Brain pericyte (primary cell): ENCODE measurements at places on chromosomes 11 and 22.

- DNase-seq, result no peak
Observed at GRCh38 chr11:86703987-86704386, 31.6 kb upstream of the ME3 start.

- no peak for DNase-seq
Observed at GRCh38 chr11:107683807-107684206, 28.0 kb downstream of the SLN start.

- no peak for DNase-seq
Observed at GRCh38 chr22:22235558-22235957, 9.0 kb upstream of the VPREB1 start.

DNA sequence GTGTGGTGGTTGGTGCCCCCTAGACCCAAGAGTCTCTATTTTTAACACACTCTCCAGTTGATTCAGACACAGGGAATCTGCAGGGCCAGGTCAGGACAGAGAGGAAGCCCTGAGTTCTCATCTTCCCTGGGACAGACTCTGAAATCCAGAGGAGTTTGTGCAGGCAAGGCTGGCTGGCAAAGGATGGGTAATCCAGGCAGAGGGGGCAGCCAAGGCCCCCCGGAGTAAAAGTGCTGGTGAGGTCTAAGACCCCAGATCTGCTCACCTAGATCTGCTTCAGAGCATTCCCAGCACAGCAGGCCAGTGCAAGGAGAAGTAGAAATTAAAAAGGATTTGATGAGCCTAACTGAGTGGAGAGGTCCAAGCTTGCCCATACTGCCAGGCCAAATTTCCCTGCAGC is 40.6 kb upstream of the MN1 start:
- no peak for DNase-seq

DNA sequence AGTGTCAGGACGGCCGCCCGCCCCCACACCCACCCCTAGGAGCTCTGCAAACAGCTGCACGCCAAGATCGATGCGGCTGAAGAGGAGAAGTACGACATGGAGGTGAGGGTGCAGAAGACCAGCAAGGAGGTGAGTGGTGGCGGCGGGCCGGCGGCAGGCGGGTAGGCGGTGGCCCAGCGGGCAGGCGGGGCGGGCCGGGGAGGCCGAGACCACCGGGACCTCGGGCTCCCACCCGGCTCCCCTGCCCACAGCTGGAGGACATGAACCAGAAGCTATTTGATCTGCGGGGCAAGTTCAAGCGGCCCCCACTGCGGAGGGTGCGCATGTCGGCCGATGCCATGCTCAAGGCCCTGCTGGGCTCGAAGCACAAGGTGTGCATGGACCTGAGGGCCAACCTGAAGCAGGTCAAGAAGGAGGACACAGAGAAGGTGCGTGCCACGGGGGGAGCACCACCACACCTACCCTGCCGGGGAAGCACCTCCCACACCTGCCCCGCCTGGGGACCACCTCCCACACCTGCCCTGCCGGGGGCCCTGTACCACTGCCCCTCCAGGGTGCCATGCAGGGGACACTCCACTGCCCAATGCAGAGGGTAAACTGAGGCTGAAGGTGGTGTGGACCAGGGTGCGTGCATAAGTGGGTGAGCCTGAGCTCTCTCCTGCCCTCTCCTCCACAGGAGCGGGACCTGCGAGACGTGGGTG is 2.1 kb downstream of the TNNI2 start:
- DNase-seq, result no peak

DNA sequence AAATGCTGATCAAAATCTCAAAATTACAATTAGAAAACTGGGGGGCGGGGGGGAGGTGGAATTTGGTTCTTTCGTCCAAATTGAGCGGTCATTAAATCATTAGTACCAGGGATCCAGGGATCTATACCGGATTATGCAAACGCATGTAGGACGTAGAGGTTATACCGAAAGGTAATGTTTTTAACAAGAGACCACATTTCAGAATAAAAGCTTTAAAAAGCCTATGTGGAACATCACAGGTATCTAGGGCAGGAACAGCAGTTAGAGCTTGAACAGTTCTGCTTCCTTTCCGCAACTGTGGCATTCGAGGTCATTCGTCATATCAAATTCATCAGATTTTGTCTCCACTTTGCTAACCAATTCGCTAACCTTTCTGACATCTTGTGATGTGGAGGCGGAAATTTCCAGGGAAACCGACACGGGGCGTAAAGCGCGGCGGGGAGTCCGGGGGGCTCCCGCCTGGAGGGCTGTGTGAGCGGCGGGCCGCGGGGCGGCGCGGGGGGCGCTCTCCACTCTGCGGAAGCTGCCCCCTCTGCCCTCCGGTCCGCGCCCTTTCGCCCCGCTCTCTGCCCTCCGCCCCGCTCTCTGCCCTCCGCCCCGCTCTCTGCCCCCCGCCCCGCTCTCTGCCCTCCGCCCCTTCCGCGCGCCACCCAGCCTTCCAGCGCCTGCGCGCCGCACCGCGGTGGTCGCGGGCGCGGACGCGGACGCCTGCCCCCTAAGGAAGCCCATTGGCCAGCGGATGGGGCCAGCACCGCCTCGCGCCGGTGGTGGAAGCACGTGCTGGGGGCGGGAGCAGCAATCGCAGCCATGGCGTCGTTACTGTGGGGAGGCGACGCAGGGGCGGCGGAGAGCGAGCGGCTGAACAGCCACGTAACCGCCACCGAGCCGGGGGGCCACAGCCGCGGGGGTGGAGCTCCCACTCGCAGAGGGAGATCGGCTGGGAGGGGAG is at the start of gene DDX25:
TSS of gene DDX25 (plus strand) at position 798 of the 949 bp plus-strand sequence. CDS start at position 808, 10 bp downstream.
- DNase-seq, result no peak

DNA sequence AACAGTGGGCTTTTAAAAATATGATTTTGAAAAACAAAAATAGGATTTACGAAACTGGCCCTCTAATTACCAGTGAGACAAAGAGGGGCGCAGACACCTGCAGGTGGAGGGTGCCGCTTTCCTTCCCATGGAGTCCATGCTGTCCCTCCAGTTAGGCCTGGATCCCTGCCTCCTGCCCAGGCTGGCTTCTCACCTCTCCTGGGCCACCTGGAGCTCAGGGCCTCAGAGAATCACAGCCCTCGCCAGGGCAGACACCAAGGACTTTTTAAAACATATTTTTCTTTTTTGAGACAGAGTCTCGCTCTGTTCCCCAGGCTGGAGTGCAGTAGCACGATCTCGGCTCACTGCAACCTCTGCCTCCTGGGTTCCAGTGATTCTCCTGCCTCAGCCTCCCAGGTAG is 1437.2 kb downstream of the TBC1D22A start:
- no peak for DNase-seq

GRCh38 chr22:42817556-42817955 is 39.5 kb downstream of the ARFGAP3 start:
- DNase-seq, result no peak

DNA sequence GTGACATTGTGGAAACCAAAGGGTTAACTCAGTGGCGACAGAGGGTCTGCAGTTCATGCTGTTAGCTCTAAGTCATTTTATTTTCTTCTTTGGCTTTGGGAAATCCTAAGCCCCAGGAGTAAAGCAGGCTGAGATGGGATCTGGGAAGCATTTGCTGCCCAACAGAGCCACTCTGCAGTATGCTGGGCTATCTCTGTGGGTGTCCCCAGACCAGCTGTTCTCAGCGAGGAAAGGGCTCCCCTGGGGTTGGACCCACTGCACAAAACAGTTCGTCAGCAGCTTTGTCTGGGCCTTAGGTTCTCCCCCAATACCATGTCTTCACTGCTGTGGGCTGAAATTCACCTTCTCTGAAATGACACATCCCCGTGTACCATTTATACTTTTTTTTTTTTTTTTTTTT is 34.0 kb downstream of the KREMEN1 start:
- DNase-seq, result no peak

DNA sequence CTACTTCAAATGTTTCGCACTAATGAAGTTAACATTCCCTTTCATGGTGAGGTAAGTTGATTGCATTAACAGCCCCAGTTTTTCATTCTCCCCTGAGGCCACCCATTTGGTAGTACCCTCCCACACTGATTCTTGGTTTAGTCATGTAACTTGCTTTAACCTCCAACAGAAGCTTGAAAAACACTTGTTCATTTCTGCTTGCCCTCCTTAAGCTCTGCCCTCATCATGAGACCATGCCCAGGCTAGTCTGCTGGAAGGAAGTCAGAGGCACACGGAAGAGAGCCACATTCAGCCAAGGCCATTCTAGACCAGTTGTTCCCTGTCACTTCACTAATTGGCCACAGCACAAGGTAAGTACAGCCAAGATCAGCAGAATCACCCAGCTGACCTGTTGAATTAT is 50.7 kb upstream of the CD44 start:
- no peak for DNase-seq
